GOT3 (cell line): ENCODE measurements at places on chromosomes 5 and 9.

GRCh38 chr5:57349214-57349613 is 133.4 kb downstream of the ACTBL2 start:
- DNase-seq, result no peak

GRCh38 chr9:80883426-80883825 is 805.9 kb downstream of the TLE1 start:
- DNase-seq, result no peak

DNA sequence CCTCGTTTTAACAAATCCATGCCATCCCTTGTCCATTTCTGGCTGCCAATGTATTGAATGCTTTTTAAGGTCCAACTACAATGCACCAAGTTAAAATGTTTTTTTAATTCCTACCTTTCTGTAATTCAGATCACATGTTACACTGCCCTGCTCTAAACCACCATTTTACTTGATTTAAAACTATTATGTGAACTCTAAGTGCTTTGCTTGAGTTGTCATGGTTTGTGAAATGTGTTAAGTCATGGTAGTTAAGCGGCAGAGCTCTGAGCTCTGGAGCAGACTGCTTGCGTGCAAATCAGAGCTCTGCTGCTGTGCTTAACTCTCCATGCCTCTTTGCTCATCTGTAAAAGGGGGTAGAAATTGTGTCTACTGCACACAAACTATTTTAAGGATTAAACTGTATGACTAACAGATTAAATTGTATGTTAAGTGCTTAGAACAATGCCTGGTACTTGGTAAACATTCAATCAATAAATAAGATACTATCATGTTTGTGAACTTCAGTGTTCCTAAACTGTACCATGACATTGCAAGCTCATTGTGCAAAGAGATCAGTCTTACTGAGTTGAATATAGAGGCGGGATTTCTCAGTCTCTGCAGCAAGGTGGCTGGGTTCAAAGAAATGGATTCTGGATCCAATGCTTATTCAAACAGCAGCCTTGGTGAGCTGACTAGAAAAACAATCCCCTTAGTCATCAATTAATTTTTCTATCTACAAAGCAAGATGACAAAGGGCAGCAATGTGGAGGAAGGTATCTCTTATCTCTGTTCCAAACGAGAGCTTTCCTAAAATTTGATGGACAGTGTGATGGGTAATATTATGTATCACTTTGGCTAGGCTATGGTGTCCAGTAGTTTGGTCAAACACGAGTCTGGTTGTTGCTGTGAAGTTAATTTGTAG is 16.1 kb upstream of the CMBL start:
- no peak for DNase-seq

DNA sequence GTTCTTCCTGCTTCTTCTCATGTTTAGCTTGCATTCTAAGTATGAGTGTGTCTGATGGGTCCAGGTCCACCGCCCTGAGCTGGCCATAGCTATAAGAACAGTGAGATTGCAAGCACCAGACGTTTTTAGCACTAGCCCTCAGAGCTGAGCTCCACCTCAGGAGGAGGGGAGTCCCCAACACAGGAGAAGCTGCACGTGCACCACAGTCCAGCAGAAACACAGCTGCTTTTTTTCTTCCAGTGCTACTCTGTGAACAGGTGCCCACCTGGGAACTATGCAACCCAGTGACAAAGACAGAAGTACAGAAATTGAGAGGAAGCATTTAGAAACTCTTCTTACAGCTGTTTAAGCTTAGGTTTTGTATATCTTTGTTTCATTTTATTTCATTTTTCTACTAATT is 299.4 kb downstream of the MARCHF11 start:
- DNase-seq, result no peak
